Tongue (tissue), 3 donors: ENCODE measurements at places on chromosomes 16 and 17.
A peak's percentile ranks its signal among the peaks of the same experiment; 100 is the strongest.

DNA sequence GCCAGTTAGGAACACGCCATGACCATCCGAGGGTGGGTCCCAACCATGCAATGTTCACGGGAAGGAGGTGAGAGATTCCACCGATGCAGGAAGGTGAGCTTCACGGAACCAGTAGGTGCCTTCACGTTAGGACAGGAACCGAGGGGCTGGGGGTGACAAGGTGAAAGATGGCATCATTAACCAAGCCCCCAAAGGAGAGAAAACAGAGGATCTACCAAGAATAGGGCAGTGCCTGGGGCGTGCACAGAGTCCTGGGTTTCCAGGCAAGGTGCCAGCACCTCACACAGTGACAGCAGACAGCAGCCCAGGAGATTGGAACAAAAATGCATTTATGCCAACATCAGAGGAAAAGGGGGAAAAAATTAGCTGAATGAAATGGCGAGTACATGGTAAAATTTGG lies 137.9 kb downstream of the GSG1L start:
- DNase-seq = peak; percentile 11

DNA sequence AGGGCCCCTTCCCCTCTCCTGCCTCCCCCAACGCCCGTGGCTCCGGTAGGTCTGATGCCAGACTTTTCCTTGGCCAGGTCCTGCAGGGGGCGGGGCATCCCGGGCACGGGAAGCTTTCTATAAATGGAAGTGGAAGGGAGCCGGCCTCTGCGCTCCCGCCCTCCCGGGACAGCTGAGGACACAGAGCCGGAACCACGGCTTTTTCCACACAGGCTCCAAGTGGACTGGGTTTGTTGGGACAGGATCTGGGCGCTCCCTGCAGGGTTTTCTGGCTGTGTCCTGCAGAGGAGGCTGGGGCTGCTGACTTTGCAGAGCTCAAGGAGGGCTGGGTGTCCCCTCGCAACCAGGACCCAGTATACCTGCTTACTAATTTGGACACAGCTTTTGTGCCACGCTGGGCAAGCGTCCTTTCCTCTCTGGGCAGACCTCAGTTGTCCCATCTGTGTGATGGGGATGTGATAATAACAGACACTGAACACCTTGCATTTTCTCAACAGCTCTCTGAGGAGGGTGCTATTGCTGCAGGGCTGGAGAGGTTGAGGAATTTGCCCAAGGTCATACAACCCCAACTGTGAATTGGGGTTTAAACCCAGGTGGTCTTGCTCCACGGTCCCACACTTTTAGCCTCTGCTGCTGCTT lies 1.8 kb downstream of the TNS4 start:
- DNase-seq = peak; percentile 86

GRCh38 chr17:41396996-41397660 lies at the start of gene KRT31:
Gene KRT31, minus strand, starts transcription at chr17:41397608. Its CDS starts 69 bp downstream, at chr17:41397539.
- peak; percentile 72 for DNase-seq

GRCh38 chr16:10552281-10552680 lies 28.1 kb downstream of the EMP2 start:
- DNase-seq = no peak

- no peak for DNase-seq
Measured at GRCh38 chr16:15748654-15749053, 98.6 kb downstream of the NDE1 start.

- DNase-seq = peak; percentile 37
Measured at GRCh38 chr16:10951026-10951425, 6.7 kb downstream of the CLEC16A start.

GRCh38 chr16:31487071-31487719 lies 4.3 kb downstream of the SLC5A2 start:
- DNase-seq = peak; percentile 13

DNA sequence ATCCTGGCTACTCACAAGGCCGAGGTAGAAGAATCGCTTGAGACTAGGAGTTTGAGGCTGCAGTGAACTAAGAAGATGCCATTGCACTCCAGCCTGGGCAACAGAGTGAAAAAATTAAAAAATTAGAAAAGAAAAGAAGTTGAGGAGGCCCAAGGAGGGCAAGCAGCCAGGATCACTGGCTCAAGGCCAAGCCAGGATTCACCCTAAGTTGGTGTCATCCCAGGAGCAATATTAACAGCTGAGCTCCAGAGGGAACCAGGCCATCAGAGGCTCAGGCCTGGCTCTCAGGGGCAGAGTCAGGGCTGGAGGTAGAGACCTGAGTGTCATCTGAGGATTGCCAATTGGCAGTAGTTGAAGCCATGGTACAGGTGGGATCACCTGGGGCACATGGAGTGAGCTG lies 20.7 kb downstream of the DRC3 start:
- no peak for DNase-seq

DNA sequence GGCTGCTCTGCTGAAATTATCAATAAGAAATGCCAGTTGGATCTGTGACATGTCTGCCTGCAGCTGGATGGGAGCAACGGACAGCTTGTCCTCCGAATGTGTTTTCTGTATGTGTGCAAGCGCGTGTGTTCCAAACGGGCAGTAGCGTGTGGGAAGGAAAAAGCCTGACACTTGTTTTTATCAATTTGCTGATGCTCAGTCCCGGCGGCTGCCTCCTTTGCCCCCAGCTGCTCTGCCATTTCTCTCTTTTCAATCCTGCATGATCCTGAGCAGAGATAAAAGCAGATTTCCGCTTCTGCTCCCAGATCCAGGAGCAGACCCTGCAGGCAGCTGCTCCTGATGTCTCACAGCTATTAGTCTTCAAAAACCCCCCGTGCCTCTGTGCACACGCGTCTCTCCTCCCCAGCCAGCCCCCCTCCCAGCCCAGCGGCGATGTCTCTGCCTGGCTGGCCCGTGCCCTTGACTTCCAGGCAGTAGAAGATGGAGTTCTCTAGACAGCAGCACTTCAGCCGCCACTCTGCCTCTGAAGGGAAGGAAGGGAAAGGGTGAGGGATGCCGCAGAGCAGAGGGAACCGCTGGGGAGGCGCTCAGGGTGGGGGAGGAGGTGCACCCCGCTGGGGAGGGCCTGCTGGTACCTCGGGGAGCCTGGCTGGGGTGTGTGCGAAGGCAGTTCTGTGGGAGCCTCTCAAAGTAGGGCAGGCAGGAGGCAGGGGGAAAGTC lies 4.1 kb downstream of the PRCD start:
- DNase-seq = peak; percentile 45

GRCh38 chr17:79645022-79645776 lies 34.3 kb upstream of the RBFOX3 start:
- no peak for DNase-seq

GRCh38 chr16:85083051-85083639 lies 29.1 kb downstream of the CIBAR2 start:
- peak; percentile 27 for DNase-seq

DNA sequence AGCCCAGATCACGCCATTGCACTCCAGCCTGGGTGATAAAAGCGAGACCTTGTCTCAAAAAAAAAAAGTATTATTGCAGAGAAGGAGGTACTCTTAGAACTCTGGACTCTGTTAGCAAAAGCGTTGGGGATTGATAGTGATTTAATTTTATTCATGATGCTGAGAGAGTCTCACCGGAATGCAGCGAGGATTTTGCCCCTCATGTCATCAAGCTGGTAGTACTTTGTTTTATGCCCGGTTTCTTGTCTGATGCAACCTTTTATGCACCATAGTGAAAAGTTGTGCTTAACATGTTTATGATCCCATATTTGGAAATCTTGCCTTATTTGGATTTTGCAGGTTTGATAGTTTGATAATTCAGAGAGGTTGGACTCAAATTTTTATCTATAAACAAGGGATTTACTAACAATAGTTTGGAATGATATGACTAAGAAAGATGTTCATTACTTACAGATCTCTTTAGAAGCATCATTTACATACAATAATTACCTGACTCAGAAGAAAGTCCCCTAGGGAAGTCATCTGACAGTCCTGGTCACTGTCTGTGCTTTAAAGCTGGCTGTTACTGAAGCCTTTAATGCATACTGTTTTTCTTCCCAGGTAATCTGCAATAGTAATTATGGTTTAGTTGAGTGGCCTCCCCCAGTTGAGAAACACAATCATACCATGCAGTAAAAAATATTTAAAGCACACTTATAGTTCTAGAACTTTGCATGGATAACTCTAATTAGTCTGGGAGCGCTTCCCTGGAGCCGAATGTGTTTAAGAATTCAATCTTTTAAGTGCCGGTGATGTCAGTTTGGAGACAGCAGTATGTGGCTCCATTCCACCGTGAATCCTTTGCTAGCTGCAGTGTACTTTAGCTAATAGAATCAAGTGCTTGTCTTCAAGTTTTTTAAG lies 120.9 kb downstream of the PRKCA start:
- peak; percentile 61 for DNase-seq

GRCh38 chr17:73657473-73658116 lies 13.3 kb upstream of the SDK2 start:
- peak; percentile 62 for DNase-seq

DNA sequence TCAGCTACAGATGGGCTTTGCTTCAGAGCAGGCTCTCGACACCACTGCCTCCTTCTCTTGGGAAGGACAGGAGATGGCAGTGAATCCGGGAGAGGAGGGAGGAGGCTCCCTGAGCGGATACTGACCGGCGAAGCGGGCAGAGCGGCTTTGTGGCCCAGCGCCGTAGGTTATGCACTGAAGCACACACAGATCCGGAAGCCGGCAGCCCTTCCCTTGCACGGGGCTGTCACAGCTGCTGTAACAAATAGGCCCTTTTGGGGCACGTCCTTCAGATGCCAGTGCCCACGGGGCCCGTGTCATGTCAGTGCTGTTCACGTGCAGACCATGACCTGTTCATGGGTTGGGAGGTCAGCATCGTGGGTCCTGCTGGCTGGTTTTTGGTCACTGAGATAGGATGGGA lies 144.7 kb upstream of the CHMP6 start:
- DNase-seq = no peak

GRCh38 chr17:61130330-61130729 lies 269.3 kb upstream of the TBX2 start:
- DNase-seq = no peak

DNA sequence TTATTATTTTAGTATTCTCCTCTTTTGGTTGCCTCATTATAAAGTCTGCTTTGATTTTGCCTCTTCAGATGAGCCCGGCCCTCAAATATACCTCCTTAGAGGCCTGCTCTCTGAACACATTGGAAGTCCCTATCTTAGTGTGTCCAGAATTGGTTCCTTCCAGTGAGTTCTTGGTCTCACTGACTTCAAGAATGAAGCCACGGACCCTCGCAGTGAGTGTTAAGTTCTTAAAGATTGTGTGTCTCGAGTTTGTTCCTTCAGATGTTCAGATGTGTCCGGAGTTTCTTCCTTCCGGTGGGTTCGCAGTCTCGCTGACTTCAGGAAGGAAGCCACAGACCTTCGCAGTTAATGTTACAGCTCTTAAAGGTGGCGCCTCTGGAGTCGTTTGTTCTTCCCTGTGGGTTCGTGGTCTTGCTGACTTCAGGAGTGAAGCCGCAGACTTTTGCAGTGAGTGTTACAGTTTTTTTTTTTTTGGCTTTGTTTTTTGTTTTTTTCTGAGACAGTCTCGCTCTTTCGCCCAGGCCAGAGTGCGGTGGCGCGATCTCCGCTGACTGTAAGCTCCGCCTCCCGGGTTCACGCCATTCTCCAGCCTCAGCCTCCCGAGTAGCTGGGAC lies 45.8 kb upstream of the NOS2 start:
- no peak for DNase-seq

- DNase-seq = no peak
Measured at GRCh38 chr17:6334386-6334785, 100.5 kb downstream of the AIPL1 start.

DNA sequence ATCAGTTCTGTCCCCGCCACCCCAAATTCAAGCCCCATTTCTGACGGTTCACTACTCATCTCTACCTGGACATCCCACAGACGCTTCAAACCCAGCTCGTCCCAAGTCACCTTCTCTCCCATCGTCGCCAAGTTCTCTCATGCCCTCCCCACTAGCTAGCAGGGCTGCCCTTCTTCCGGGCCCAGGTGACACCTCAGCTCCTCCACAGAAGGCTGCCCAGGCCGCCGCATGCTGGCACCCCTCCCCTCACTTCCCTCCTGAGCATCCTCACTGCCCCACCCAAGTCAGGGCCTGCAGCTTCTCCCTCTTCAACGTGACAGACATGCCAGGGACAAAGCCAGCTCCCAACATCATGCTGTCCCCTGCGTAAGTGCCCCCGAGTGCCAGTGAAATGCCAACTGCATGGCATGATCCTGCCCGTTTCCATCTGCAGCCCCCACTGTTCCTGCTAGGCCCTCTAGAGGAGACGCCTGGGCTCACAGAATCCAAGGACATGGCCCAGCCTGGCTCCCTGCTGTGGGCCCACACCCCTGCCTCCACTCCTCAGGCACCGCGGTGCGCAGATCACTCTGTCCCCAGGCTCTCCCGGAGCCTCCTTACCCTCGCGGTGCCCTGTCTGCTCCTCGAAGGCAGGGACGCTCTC lies 5.9 kb downstream of the CYB561 start:
- DNase-seq = no peak

GRCh38 chr17:50627782-50628601 lies 6.7 kb upstream of the ABCC3 start:
- no peak for DNase-seq

DNA sequence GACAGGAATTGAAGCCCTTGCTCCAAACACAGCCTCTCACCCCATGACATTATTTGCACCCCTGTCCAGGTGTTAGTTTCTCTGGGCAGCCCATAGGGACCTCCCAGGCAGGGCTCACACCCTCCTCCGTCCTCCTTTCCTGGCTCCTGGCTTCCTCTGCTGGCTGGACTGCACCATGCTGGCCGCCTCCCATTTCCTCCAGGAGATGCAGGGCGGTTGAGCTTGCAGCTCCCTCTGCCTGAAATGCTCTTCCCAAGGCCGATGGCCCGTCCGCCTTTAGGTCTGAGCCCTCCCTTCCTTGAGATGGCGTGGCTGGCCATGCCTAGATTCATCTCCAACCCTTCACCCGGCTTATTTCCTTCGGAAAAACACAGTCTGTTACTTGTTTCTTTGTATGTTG lies 334.8 kb downstream of the SNX29 start:
- no peak for DNase-seq

GRCh38 chr17:10107316-10108165 lies 90.9 kb downstream of the GAS7 start:
- no peak for DNase-seq

- no peak for DNase-seq
Measured at GRCh38 chr16:67148656-67149275, 2.0 kb downstream of the B3GNT9 start.

GRCh38 chr17:14204084-14204483 lies 32.6 kb downstream of the CDRT15 start:
- DNase-seq = no peak

GRCh38 chr17:57425903-57426880 lies 169.9 kb downstream of the MSI2 start:
- no peak for DNase-seq

GRCh38 chr16:16126896-16127295 lies 96.4 kb downstream of the ABCC6 start:
- no peak for DNase-seq

- DNase-seq = peak; percentile 28
Measured at GRCh38 chr16:89155851-89156739, 15.5 kb upstream of the CDH15 start.

DNA sequence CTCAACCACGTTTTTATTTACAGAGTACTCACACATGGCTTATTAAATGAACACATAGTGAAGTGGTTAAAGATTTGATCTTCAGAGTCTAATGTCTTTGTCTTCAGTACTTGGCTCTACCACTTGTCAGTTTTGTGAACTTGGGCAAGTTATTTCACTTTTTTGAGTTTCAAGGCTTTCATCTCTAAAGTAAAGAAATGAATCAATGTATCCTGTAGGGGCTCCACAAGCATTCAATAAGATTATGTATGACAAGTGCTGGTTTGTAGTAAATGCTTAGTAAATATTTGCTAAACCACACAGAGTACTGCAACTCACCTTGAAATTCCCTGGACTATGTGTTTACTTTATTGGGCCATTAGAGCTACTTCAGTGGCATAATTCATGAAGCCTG lies 446.0 kb upstream of the GOT2 start:
- DNase-seq = no peak
